ENCODE measurements at places on chromosomes 11 and 22.

DNA sequence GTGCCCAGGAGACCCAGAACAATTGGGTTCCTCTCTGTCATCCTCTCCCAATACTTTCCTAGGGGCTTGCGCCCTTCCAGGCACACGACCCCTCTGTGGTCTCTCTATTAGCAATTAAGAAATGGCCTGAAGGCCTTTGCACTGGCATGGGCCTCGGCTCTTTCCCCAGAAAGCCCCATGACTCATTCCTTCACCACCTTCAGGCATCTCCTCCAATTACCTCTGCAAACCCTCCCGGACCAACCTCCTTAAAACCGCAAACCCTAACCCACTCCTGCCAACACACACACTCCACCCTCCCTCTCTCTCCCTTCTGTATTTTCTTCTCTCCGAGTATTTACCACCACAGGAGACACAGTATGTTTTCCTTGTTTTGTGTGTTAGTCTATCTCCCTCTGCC is 36.7 kb downstream of the LARGE1 start:
- no peak for DNase-seq

- peak; percentile 40 for DNase-seq
Measured at GRCh38 chr11:18243783-18244362, 4.6 kb downstream of the SAA2 start.

GRCh38 chr11:1260023-1260501 is 37.2 kb downstream of the MUC5B start:
- no peak for DNase-seq

GRCh38 chr11:29914203-29914930 is 102.5 kb downstream of the KCNA4 start:
- no peak for DNase-seq

DNA sequence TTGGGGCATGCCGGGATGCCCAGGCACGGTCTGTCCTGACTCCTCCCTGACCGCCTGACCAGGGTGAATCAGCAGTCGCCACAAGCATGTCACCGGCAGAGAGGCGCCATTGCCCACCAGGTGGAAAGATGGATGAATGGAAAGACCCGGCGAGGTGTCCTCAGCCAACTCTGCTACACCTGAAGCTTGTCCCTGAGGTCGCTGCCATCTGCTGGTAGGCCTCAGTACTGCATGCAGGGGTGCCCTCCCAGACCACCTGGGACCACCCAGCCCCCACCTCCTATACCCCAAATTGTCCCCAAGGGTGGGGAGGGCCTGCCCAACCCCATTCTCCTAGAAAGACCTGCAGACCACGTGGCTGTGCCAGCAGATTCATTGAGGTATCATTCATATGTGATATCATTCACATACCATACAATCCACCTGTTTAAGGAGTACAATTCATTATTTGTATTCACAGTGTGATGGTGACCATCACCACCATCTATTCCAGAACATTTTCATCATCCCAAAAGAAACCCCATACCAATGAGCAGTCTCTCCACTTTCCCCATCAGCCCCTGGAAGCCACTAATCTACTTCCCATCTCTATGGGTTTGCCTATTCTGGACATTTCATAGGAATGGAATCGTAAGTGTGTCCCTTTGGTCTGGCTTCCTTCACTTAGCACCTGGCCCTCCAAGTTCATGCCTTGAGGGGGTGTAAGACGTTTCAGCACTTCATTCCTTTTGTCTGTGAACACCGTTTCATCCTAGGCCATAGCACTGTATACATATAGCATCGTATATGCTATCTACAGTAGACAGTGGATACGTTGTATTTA is 17.5 kb downstream of the FGF3 start:
- no peak for DNase-seq

DNA sequence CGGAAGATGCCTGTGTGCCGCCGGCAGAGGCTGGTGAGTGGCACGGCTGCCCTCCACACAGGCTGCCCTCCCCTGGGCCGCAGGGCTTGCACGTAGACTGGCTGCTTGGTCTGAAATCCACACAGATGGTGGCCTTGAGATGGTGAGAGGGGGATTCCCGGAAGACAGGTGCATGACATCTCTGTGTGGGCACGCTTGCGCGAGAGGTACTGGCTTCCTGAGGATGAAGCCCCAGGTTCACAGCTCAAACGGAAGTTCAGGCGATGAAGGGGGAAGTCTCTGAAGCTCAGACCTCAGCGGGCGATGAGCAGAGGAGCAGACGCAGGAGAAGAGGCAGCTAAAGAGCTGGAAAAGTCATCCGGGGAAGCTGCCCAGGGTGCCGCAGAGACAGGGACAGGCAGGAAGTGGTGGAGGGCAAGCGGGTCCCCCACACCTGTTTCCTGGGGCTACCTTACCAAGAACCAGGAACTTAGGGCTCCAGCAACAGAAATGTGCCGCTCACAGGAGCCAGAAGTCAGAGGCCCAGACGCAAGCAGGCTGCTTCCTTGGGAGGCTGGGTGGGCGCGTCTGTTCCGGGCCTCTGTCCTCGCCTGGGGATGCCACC is 7.2 kb downstream of the CRELD2 start:
- no peak for DNase-seq
